ENCODE measurements at places on chromosomes 3 and 15. TPM values are rescaled to one million over a fixed set of nuclear protein-coding genes. Genes with fewer than 3 reads are reported as not detected.
A peak's percentile ranks its signal among the peaks of the same experiment; 100 is the strongest.

Gene ISLR2
- not detected for total RNA-seq

Gene PLA2G4D
- total RNA-seq: not detected

DNA sequence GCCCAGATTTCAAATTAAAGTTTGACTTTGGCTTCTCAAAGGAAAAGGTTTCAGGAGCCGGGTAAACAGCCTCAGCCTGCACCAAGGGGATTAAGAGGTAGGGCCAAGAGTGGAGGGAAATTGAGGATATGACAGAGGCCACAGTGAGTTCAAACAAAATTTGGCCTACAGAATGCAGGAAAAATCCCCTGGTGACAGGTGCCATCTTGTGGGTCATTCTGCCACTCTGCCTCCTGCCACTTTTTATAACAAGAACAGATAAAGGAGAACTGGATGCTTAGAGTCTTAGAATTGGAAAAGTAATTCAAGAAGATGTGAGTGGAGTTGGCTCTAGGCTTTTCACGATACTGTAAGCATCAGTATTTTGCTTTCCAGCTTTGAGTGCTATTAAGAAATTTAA lies 253.2 kb downstream of the NR2F2 start:
- DNase-seq: no peak

DNA sequence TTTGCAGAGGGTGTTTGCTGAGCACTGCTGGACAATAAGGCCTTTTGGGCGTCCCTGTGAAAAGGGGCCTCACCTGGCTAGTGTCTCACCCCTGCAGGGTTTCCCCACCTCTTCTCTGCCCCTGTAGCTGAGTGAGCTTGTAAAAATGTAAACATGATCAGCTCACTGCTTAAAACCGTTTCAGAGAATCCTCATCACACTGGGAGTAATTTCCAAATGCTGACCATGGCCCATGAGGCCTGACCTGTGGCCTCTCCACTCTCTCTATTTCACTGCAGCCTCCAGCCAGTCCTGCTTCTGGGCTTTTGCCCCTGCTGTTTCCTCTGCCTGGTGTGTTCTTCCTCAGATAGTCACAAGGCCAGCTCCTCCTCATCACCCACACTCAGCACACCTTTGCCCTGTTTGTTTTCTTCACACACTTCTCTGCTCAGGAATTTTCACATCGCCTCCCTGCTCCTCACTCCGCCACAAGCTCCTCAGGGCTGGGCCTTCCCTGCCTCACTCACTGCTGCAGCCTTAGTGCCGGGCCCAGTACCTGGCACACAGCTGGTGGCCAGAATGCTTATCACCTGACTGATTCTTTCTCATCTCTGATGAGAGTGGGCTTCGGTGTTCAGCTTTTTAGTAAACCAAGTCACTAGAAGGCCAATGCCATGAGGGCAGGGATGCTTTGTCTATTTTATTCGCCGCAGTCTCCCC lies 79.3 kb upstream of the SEC13 start:
- DNase-seq: no peak

Gene GOLGA6L4
- 3.4 TPM for total RNA-seq

Gene HGD
- 1.1 TPM for total RNA-seq

DNA sequence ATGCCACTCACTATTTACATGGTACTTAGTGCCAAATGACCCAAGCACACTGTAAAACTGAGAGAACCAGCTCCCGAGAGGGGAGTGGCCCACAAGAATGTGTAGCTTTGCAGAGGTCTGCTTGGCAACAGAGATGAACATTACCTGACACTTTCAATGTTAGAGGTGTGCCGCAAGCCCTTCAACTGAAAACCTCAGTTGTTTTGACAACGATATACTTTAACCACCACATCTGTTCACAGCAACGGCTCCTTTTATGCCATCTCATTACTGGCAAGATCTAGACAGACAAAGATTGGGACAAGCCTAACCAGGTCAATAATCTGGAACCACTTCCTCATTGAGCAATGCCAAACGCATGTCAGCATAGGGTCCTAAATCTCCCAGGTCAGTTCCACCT lies 23.7 kb downstream of the NEK10 start:
- DNase-seq: no peak

DNA sequence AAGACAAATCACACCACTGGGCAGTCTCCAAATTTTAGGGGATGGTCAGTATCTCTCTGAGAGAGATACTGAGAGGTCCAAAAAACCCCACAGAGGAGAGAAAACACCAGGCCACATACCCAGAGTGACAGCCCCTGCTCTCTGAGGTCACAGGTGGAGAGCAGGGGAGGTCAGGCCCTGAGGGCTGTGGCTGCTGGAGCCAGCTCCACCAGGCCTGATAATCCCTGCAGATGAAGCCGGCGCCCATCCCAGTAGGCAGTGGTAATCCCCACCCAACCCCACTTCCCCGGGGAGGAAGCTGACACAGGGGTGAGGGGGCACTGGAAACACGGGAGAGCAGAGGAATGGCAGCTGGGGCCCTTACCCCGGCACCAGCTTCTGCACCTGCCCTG lies 31.2 kb upstream of the SRP14 start:
- no peak for DNase-seq

Gene SLC12A1
- total RNA-seq: not detected

- DNase-seq: no peak
These were observed 147.7 kb downstream of the CADPS start for GRCh38 chr3:62727536-62727935.

GRCh38 chr3:29215948-29216347 lies 64.9 kb upstream of the RBMS3 start:
- no peak for DNase-seq

Gene DISP2
- 3.9 TPM for total RNA-seq

GRCh38 chr3:124147946-124148345 lies 156.0 kb upstream of the ROPN1 start:
- DNase-seq: no peak

GRCh38 chr3:47024932-47025331 lies 45.5 kb downstream of the NBEAL2 start:
- DNase-seq: no peak

DNA sequence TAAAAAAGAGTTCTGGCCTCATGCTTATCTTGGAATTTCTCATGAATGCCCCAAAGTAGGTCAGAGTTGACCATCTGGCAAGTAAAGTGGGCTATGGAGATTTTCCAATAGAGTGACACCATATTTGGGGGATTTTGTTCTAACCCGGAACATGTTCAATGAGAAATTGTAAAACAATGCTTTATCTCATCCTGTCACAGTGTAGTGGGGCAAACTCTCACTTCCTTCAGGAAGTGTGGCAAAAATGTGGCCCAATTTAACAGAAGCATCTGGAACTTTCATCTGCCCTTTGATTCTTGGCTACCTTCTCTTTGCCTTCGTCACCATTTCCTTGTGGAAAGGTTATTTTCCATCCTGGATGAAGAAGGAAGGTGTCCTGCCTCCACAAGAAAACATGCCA lies 70.8 kb downstream of the ADAMTS9 start:
- peak; percentile 95 for DNase-seq

Gene CYFIP1
- total RNA-seq: 120 TPM

Gene RASL12
- not detected for total RNA-seq

Gene WWTR1
- total RNA-seq: 183 TPM

Gene CELF6
- total RNA-seq: 1.5 TPM

- DNase-seq: no peak
These were observed 210.5 kb upstream of the TLE3 start for GRCh38 chr15:70308011-70308734.

DNA sequence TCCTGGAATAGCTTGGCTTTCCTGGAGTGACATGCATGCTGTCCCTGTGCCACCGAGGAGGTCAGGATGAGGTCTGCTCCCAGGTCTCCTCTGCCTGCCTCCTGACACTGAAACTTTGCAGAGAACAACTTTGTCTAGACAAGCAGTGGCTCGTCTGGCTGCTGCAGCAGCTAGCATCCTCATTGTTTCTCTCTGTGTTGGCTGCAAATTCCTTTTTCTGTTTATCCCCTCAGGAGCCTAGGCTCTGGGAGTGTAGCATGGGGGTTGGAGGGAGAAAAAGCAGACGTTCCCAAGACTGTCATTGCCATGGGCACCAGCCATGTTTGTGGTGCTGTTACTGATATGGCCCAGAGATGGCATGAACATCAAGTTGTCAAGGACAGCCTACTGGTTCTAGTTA lies 208.7 kb upstream of the LRIG1 start:
- no peak for DNase-seq

Gene GOLGA8J
- total RNA-seq: not detected

DNA sequence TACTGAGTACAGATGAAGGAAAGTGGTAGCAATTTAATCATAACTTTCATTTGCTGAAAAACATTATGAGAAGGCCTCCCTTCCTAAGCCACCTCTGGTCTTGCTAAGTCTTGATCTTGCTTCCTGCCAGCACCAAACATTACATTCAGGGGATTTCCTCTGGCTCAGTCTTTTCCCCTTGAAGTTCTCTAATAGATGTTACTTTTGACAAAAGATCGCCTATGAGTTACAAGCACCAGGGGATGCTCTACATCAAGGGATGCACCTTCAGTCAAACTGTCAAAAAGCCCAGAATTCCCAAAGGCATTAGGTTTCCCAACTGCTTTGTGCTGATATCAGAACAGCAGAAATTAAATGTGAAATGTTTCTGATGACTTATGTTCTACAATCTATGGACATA lies 47.3 kb downstream of the AQP9 start:
- DNase-seq: no peak

DNA sequence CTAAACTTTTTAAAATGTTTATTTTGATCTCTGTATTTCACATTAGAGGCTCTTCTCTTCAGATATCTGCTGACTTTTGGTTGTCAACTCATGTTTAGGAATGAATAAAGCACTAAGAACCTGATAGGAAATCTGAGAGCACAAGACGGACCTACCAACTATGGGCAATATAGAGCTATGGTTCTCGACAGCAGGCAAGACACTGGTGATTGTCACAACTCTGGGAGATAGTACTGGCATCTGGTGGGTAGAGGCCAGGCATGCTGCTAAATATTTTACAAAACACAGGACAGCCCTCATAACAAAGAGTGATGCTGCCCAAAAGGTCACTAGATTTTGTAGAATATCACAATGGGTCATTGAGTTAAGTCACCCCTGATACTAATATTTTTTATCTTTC lies 17.5 kb upstream of the GJD2 start:
- no peak for DNase-seq

- DNase-seq: no peak
These were observed 65.7 kb upstream of the FRMD4B start for GRCh38 chr3:69451594-69451993.

GRCh38 chr15:39960411-39960810 lies 26.5 kb downstream of the EIF2AK4 start:
- no peak for DNase-seq

Gene GRM2
- under 0.01 TPM for total RNA-seq

- no peak for DNase-seq
These were observed 77.5 kb downstream of the PLD1 start for GRCh38 chr3:171732756-171733155.

Measured in glomerular endothelial cell (primary cell).